Neural crest cell (in vitro differentiated cells): ENCODE measurements at places on chromosomes 7 and 10. TPM values are rescaled to one million over a fixed set of nuclear protein-coding genes. Genes with fewer than 3 reads are reported as not detected.

Gene CRHR2
- total RNA-seq: 0.18 TPM in 1 of 2 replicates, not detected in the other

DNA sequence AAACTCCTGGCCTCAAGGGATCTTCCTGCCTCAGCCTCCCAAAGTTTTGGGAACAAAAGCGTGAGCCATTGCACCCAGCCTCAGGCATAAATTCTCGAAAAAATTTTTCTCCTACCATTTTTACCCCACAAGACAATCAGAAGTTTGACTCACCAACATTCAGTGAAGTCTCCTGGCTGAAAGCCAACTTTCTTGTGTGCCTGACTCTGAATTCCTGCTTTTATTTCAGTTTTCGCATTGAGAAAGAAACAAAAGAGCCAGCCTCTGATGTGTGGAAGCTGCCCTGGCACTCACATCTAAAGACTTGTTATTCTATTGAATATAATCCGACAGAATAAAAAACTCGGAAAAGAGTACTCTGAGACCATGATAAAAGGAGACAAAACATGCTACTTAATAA is 402.9 kb downstream of the MAGI2 start:
- no peak overlapping the region for H3K4me3 ChIP-seq
- peaks cover 10% of the 10 kb centered on the region for H3K4me1 ChIP-seq
- H3K36me3 ChIP-seq: peaks cover 3% of the 10 kb centered on the region
- no peaks in the 10 kb centered on the region for H3K27me3 ChIP-seq
- H3K27ac ChIP-seq: no peak overlapping the region

Gene ZNF239
- 11.2 and 12.1 TPM in 2 replicates for total RNA-seq

DNA sequence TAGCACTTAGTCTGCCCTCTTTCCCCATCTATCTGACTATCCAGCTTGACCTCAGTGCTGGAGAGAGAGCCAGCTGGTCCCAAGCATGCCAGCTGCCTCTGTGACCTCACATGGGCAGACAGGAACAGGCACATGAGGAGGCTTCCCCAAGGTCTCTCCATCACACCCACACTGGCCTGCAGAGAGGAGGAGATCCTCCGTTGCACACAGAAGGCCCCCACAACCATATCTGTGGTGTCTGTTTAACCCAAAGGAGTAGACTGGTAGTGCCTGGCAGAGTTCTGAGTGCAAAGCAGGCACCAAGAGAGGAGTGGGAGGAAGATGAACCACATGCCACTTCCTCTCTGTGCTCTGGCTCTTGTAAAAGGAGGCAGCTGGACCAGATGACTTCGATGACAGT is 4.8 kb upstream of the ANK3 start:
- H3K27ac ChIP-seq: no peak overlapping the region
- no peaks in the 10 kb centered on the region for H3K36me3 ChIP-seq
- no peak overlapping the region for H3K4me3 ChIP-seq

DNA sequence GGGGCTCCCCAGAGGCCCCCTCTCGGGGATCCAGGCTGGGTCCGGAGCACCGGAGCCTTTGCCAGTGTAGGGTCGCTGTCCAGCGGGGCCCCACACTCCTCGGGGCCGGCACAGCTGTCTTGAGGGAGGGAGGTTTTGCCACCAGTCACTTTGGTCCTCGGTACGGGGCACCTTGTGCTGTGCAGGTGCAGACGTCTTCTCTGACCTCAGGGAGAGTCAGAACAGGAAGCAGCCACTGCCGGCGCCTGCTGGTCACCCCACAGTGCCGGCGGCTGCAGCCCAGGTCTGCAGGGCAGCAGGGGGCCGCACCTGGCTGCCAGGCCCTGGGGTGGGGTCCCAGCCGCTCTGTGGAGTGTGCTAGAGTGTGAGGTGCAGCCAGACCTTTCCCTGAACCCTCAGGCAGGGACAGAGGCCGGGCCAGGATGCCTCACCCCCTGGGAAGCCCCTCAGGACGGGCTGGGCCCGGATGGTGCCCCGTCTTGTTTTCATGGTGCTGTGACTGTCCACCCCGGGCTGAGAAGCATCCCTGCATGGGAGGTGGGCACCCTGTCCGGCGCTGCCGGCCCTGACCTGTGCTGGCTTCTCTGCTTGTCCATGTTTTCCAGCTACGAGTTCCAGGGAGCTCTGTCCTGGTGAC is 8.2 kb downstream of the MAFK start:
- DNase-seq: no peak
- no peaks in the 10 kb centered on the region for H3K36me3 ChIP-seq
- no peak overlapping the region for H3K27ac ChIP-seq
- H3K27me3 ChIP-seq: peaks cover 20% of the 10 kb centered on the region

- H3K27ac ChIP-seq: no peak overlapping the region
- H3K27me3 ChIP-seq: no peaks in the 10 kb centered on the region
- H3K4me3 ChIP-seq: no peak overlapping the region
Observed at GRCh38 chr10:3748484-3748883, 36.5 kb downstream of the KLF6 start.

GRCh38 chr10:51224671-51225161 is 150.4 kb downstream of the PRKG1 start:
- H3K27ac ChIP-seq: no peak overlapping the region
- no peaks in the 10 kb centered on the region for H3K36me3 ChIP-seq
- no peaks in the 10 kb centered on the region for H3K4me1 ChIP-seq
- DNase-seq: no peak

Gene ELMO1
- 6.8 and 7.4 TPM in 2 replicates for total RNA-seq

Gene STEAP1B
- 9.5 and 10.8 TPM in 2 replicates for total RNA-seq

DNA sequence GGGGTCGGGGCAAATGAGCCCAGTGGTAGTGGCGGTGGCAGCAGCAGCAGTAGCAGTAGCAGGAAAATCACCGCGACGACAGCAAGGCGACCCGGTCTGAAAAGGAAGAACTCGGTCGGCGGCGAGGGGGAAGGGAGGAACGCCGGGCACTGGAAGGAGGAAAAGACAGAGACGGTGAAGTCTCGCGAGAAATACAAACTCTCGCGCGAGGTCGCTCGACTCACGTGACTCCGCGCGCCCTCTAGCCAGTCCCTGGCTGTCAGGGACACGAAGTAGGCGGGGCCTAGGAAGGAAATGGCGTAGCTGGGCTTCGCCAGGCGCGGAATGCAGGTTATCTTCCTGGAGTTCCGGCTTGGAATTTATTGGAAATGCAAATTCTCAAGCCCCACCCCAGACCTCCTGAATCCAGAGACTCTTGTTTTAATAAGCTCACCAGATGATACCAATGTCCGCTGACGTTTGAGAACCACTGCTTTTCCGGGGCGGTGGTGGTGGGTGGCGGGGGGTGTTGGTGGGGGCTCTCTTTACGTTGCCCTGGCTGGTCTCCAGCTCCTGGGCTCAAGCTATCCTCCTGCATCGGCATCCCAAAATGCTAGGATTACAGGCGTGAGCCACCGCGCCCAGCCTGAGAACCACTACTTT is at the start of gene SMNDC1:
SMNDC1 (minus strand) TSS at position 141 of the 642 bp plus-strand sequence. CDS start 1,333 bp downstream, outside the sequence.
- DNase-seq: peak; percentile 98
- H3K36me3 ChIP-seq: peaks cover 4% of the 10 kb centered on the region
- peak within 1 kb of the TSS; percentile 100 for H3K4me3 ChIP-seq

- peak; percentile 0 for DNase-seq
- H3K4me1 ChIP-seq: no peaks in the 10 kb centered on the region
- H3K4me3 ChIP-seq: no peak overlapping the region
- H3K36me3 ChIP-seq: no peaks in the 10 kb centered on the region
Observed at GRCh38 chr7:44294325-44295069, 30.9 kb downstream of the CAMK2B start.

- no peaks in the 10 kb centered on the region for H3K36me3 ChIP-seq
- H3K27ac ChIP-seq: no peak overlapping the region
- no peak overlapping the region for H3K4me3 ChIP-seq
Observed at GRCh38 chr10:35396560-35397434, 60.5 kb downstream of the CCNY start.

GRCh38 chr10:25071227-25071626 is 54.8 kb downstream of the THNSL1 start:
- H3K4me1 ChIP-seq: peaks cover 9% of the 10 kb centered on the region
- no peaks in the 10 kb centered on the region for H3K27me3 ChIP-seq
- no peak overlapping the region for H3K4me3 ChIP-seq
- no peaks in the 10 kb centered on the region for H3K36me3 ChIP-seq
- no peak for DNase-seq
- H3K27ac ChIP-seq: no peak overlapping the region

DNA sequence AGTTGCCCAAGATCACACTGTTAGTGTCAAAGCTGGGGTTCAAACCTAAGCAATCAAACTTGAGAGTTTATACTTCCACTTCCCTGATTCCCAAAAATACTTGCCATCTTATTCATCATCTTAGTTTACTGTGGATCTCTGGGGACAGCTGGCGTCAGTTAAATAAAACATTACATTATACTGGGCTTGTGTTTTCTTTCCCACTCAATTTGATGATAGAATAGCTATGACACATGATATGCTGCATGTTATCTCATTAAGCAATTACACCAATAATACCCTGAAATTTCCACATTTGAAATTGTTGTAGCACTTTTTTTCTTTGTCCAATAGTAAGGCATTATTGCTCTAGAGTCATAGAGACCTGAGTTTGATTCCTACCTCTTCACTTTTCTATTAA is 62.9 kb upstream of the MXI1 start:
- H3K27me3 ChIP-seq: no peaks in the 10 kb centered on the region
- no peak for DNase-seq
- no peak overlapping the region for H3K27ac ChIP-seq

- no peaks in the 10 kb centered on the region for H3K27me3 ChIP-seq
- peaks cover 15% of the 10 kb centered on the region for H3K36me3 ChIP-seq
- peak overlapping the region; percentile 28 for H3K4me3 ChIP-seq
- peaks cover 49% of the 10 kb centered on the region for H3K4me1 ChIP-seq
Observed at GRCh38 chr7:50730446-50731400, 52.0 kb downstream of the GRB10 start.

GRCh38 chr10:30747633-30748032 is 118.1 kb upstream of the LYZL2 start:
- no peak for DNase-seq
- H3K27ac ChIP-seq: no peak overlapping the region
- peaks cover 7% of the 10 kb centered on the region for H3K4me1 ChIP-seq
- no peak overlapping the region for H3K4me3 ChIP-seq
- H3K27me3 ChIP-seq: no peaks in the 10 kb centered on the region

DNA sequence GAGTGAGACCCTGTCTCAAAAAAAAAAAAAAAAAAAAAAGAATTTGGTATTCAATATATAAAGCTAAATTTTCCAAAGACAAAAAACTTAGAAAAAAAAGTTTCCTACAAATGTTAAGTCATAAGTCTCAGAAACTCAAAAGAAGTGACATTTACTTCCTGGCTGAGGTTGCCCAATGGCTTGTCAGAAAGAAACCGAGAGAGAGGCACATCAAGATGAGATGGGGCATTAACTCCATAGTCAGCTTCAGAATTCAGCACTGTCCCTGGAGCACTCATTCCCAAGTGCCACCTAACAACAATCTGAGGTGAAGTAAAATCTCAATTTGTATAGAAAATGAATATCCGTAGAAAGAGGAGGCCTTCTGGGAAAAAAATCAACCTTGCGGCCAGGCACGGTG is 6.8 kb upstream of the SPOCK2 start:
- no peak overlapping the region for H3K4me3 ChIP-seq
- DNase-seq: no peak
- peaks cover 5% of the 10 kb centered on the region for H3K36me3 ChIP-seq
- H3K27ac ChIP-seq: no peak overlapping the region
- peaks cover 9% of the 10 kb centered on the region for H3K4me1 ChIP-seq

Gene AUTS2
- 148 and 152 TPM in 2 replicates for total RNA-seq

DNA sequence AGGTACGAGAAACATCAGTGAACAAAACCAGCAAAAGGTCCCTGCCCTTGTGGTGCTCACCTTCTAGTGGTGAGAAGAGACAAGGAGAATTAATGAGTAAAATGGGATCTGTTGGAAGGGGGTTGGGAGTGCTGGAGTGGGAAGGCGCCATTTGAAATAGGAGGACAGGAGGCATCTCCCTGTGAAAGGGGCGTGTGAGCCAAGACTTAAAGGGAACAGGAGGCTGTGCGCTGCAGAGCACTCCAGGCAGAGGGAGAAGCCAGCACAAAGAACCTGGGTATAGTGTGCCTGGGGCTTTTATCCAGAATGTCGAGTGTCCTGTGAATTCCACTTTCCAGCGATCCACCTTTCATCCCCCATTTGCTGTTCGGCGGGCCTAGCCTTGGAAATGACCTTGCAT is 497.9 kb upstream of the GALNT17 start:
- peaks cover 6% of the 10 kb centered on the region for H3K36me3 ChIP-seq
- H3K4me3 ChIP-seq: no peak overlapping the region
- H3K4me1 ChIP-seq: peaks cover 37% of the 10 kb centered on the region

DNA sequence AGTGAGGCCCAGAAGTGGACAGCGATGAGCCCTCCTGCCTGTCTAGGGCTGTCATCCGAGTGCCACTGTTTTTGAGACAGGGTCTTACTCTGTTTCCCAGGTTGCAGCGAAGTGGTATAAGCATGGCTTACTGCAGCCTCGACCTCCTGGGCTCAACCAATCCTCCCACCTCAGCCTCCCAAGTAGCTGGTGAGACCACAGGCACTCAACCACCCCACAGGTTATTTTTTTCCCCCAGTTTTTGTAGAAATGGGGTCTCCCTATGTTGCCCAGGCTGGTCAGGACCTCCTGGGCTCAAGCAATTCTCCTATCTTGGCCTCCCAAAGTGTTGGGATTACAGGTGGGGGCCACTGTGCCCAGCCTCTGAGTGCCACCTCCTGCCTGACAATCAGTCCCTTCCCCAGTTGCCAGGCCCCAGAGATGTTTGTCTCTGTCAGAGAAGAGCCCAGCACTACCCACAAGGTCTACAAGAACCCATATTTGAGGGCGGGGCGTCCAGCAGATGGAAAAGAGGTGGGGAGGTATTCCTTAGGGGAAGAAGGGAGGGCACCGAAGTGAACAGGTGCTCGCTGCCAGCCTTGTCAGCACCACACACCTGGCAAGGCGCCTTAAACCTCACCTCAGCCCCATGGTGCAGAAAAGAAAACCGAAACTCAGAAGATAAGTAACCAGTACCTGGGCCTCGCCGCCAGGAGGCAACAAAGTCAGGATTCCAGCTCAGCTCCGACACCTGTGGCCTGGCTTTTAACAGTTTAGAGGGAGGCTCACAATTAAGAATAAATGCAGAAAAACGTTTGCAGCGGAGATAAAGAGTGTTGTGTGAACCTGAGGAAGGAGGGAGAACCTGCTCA is 77.4 kb upstream of the ANLN start:
- H3K36me3 ChIP-seq: no peaks in the 10 kb centered on the region
- H3K4me1 ChIP-seq: peaks cover 4% of the 10 kb centered on the region
- no peak overlapping the region for H3K27ac ChIP-seq
- H3K4me3 ChIP-seq: no peak overlapping the region

DNA sequence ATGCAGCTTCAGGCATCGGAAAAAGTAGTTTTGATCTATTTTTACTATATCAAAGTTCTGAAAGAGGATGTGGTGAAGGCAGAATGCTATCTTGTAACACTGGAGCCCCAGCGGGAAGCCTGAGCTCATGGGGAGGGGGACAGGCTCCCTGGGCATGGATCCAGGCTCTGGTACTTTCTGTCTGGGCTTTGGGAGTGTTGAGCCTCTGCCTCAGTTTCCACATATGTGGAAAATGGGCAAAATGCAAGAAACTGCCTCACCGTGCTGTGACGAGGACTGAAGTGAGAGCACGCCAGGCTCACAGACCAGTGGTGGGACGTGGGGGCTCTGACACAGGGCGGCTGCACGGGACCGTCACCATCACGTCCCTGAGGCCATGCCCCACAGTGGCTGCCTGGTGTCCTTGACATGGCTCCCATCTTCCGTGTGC is 182.9 kb upstream of the SHH start:
- H3K4me1 ChIP-seq: no peaks in the 10 kb centered on the region
- no peaks in the 10 kb centered on the region for H3K36me3 ChIP-seq
- H3K27ac ChIP-seq: no peak overlapping the region
- no peak for DNase-seq

- no peak for DNase-seq
- H3K36me3 ChIP-seq: peaks cover 2% of the 10 kb centered on the region
- H3K4me1 ChIP-seq: peaks cover 49% of the 10 kb centered on the region
Observed at GRCh38 chr7:2066251-2066919, 166.4 kb downstream of the MAD1L1 start.
